ENCODE measurements at places on chromosomes 12 and 14.

DNA sequence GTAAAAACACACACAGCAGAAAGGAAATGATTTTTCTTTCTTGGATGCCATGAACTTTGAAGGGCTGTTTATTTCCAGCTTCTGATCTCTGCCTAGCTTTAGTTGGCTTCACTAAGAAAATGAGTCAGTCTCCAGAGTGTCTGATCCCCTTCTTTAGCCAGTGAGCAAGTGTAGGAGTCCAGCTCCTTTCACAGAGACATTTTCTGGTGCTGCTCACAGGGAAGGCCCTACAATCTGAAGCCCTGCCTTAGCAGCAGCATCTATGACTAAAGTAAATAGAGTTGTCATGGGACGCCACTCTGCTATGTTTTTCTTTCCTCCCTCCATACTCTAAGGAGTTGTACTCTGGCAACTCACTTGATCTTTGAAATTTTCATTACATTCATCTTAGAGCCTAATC lies 103.5 kb downstream of the RPAP3 start:
- no peak for DNase-seq

DNA sequence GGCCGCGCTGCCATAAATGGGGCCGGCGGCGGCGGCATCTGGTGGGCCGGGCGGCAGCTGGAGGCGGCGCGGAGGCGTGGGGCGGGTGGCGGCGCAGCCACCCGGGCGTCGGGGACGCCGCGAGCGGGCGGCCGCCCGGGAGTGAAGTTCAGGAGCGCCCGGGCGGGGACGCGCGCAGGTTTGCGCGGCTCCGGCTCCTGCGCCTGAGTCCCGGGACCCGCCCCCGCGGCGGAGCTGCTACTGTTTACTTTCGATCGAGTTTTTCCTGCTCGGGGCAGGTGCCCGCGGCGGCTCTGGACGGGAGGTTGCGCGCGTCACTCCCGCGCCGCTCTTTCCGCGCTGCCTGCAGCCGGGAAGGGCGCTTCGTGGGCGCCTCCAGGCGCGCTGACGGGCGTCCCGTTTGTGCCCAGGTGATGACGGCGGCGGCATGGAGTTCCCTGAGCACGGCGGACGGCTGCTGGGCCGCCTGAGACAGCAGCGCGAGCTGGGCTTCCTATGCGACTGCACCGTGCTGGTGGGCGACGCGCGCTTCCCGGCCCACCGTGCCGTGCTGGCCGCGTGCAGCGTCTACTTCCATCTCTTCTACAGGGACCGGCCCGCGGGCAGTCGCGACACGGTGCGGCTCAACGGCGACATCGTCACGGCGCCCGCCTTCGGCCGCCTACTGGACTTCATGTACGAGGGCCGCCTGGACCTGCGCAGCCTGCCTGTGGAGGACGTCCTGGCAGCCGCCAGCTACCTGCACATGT lies at the start of gene ZBTB42:
TSS of gene ZBTB42 (plus strand) at position 331 of the 749 bp plus-strand sequence. CDS start at position 428, 97 bp downstream.
- peak; percentile 43 for DNase-seq

DNA sequence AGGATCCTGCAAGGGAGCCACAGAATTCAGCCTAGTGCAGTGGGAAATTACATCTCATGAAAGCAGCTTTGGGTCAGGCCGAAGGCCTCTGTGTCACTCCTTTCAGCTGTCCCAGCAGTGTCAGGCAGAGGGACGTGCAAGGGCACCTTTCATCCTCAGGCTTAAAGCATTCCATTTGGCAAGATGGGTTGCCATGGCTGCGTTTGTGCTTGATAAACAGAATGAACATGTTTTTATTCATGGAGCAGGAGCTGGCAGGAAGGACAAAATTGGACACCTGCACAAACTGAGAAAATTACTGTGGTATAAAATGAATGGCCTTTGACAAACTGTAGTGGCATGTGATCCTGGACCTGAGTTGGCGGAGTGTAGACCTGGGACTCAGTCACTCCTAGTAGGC lies 29.4 kb downstream of the ACAD10 start:
- DNase-seq, result no peak

- no peak for DNase-seq
These were observed 666.8 kb upstream of the TMEM132C start for GRCh38 chr12:127600211-127600610.

- DNase-seq, result no peak
These were observed 18.9 kb downstream of the TSPAN19 start for GRCh38 chr12:85017133-85017532.

- DNase-seq, result no peak
These were observed 151.4 kb downstream of the TSPAN9 start for GRCh38 chr12:3228552-3228951.

GRCh38 chr12:46027172-46027571 lies 36.8 kb upstream of the SCAF11 start:
- no peak for DNase-seq

- DNase-seq, result no peak
These were observed 311.6 kb downstream of the LRIG3 start for GRCh38 chr12:58608711-58609110.

DNA sequence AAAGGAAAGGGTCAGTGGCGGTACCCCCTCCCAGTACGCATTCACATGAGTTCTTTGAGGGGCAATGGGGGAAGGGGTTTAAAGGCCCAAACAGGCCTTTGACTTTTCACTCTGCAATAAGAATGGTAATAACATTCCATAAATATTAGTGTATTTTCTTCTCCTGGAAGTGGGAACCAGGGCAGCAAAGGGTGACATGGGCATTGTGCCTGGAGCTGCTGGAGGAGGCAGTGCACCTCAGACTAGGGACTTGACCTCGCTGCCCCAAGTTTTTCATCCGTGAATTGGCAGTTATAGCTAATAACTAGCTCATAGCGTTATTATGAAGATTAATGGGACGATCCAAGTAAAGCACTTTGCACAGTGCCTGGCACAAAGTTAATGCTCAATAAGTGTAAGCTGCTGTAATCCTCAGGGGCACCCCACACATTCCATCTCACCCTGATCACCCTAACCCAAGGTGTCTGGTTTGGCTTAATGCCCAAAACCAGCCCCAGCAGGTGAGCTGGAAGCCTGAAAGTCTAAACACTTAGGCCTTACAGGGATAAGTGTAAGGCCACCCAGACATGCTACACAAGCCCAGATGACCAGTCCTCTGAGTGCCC lies 2.8 kb upstream of the KCNH3 start:
- DNase-seq, result no peak

- no peak for DNase-seq
These were observed 15.4 kb downstream of the ISCA2 start for GRCh38 chr14:74508844-74509428.

DNA sequence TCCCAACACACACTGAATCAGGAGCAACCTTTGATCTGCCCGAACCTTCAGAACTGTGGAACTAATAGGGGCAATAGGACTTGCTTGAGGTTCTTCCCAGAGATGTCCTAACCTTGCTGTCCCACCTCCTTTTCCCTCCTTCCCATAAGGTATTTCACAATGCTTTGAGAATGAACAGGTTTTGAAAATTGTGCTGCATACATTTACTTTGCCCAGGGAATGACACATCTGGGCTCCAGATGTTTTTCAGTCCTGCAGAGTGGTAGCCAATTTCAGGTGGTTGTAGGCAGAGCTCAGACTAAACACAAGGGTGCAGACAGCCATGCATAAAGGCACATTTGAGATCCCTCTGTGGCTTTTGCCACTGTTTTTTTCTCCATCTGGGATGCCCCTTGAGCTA lies 206.7 kb upstream of the PWP1 start:
- DNase-seq, result no peak

- DNase-seq, result no peak
These were observed 77.2 kb downstream of the NKX2-1 start for GRCh38 chr14:36442824-36443241.

GRCh38 chr12:77060883-77061240 lies 4.5 kb downstream of the E2F7 start:
- no peak for DNase-seq

DNA sequence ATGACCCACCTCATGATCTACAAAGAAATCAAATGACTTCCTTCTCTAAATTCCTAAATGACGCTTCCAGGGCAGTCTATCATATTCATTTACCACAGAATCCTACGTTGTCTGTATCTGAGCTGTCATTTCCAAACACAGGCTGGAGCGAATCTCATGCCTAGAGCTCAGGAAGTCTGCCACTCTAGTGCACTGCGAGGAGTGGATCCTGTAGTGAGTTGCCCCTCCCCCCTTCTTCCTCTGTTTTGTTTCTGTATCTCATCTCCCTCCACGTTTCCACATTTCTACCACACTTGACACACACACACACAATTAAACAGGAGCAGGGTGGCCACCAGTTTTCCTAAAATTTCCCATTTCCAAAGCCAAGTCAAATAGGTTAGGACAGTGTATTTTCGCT lies 415.4 kb upstream of the PRICKLE1 start:
- no peak for DNase-seq

DNA sequence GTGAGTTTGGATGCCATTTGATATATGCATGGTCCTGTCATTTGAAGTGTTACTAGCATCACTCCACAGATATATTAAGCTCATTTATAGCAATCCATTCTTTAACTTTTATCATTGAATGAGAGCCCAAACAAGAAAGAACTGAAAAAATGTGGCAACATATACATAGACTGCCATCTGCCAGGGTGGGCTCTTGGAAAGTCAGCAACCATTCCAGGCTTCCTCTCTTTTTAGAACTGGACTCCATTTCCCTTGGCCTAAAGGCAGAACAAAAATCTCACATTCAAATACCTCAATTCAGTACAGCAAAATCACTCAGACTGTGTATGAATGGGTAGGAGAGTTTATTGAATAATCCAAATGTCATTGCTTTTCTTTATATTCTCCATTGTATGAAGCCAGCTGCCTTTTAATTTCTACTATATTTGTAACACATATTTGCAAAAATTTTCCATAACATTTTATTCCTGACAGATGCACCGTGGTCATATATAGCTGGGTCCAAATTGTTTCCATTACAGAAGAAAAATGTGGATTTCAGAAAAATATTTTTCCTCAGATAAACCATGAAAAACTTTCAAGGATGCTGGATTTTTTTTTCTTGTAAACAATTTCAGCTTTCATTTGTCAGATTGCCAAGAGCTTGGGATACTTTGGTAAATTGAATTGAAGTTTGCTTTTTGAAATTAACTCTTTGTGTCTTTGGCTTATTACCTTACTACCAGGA lies 1252.3 kb upstream of the SEL1L start:
- no peak for DNase-seq

DNA sequence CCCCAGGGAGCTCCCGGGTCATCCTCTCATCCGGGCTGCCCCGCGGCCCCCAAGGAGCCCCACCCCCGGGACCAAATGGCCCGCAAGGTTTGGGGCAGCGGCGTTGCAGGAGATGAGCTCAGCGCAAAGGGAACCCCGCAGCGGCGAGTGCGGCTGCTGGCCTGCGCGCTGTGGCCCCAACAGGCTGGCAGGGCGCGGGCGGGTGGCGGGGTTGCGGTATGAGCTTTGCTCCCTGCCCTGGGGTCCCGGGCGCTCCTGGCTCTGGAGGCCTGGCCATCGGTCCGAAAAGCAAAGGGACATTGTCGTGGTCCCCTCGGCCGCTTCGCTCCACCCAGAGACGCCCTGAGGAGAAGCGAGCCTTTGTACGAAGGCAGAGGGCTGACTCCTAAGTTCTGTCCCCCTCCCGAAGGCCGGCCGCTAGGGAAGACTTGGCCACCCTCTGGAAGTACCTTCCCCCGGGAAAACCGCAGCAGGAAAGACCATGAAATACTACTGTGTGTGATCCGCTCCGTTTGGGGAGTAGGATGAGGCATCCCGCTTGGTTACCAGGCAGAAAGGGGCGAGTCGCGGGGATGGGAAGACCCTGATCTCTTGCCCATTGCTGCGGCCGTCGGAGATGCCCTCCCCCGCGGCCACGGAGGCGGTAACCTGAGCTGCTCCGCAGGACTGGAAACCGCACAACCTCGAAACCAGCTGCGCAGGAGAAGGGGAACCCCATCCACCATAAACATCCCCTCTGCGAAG lies 620 bp upstream of the NID2 start:
- DNase-seq, result no peak

DNA sequence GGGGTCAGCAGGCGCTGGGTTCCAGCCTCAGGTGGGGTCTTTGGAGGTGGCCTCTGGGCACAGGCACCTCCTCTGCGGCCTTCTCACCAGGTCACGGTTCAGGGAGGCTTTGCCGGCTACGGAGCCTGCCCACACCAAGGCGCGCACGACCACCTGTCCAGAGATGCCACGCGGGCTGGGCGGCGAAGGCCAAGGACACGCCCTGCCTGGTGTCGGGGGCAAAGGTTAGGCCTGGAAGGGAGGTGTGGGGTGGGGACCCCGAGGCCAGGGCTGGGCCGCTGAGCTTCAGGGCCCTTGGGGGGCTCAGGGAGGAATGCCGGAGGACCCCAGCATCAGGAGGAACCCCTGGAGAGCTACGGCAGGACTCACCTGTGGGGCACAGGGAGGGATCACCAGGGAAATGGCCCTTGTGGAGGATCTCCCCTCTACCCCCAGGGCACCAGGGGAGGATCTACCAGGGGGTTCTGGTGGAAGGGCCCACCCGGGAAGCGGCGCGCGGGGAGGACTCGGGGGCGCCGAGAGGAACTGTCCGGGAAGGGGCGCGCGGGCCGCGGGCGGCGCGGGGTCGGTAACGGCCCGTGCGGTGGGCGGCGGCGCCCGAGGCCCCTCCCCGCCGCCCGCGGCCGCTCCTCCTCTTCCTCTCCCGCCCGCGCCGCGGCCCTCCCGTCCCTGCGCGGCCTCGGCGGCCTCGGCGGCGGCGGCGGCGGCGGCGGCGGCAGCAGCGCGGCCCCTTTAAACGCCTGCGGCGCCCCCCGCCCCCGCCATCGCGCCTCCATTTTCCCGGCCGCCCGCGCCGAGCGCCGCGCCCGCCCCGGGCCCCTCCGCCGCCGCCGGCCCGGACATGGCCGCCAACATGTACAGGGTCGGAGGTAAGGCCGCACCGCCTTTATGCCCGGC lies at the start of gene MTA1:
TSS of gene MTA1 (plus strand) at position 633 of the 897 bp plus-strand sequence. CDS start at position 842, 209 bp downstream.
- peak; percentile 46 for DNase-seq

DNA sequence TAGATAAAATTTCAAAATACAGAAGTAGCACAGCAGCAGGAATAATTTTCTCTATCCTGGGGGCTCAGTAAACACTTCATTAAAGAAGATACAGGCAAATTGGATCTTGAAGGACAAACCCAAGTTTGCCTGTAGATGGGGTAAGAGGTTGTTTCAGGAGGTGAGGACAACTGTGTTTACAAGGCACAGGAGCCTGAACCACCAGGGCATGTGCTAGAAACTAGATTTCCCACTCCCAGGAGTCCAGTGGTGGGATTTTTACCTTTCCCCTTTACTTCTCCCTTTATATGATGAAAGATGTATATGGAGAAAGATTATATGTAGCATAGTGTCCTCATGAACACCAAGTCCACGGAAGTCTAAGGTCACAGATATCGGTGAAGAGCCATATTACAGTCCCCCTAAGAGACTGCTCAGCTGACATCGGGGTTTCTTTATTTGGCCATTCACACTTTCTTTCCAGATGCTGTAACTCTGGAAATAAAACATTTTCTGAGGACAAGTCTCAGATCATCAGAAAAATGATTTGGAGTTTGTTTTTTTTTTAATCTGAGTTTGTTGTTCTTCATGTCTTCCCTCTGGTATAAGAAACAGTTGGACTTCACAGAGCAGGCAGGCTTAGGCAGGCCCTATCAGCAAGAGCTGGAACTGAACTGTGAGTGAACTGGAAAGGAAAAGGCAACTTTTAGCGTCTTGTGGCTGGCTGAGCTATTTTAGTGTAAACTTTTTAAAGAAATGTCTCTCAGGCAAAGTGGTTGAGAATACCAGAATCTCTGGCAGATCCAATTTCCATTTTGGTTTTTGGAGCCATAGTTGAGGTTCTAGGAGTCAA lies 8.0 kb upstream of the EVL start:
- peak; percentile 43 for DNase-seq

GRCh38 chr14:86491743-86492142 lies 961.8 kb downstream of the FLRT2 start:
- DNase-seq, result no peak

Measured in inflammatory macrophage treated with lipopolysaccharide for 4 hours (primary cell).